ENCODE measurements at places on chromosomes 3 and 15.
A peak's percentile ranks its signal among the peaks of the same experiment; 100 is the strongest.

DNA sequence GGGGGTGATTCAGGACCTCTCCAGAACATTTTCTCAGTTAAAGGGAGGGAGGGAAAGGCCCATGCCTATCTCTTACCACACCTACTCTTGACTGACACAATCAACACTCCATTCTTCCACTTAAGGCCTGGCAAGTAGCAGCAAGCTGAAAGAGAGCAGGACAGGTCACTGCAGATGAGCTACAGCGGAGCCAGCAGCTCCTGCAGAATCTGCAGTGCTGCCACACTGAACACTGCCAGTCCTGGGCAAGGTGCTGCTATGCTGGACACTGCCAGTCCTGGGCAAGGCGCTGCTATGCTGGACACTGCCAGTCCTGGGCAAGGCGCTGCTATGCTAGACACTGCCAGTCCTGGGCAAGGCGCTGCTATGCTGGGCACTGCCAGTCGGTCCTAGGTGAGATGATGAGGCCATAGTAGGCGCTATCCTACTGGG, 143.7 kb downstream of the MYLK start:
- DNase-seq = no peak

DNA sequence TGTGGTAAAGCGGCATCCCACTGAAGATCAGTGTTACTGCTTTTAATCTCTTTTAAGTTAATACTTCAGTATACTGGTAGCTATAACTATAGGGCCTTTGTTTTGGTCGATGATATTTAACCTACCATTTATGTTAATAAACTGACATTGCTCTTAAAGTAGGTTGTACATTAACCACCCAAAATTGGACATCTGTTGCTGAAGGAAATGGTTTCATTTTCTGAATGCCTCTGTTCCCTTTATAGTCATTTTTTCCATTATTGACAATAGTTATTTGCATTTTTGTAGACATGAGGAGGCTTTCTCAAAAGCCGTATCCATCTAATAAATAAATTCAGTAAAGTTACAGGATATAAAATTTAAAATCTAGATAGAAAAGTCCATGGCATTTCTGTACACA, 252.4 kb upstream of the UBE2E1 start:
- no peak for DNase-seq

GRCh38 chr3:14429640-14430039, 27.2 kb downstream of the SLC6A6 start:
- DNase-seq = no peak

DNA sequence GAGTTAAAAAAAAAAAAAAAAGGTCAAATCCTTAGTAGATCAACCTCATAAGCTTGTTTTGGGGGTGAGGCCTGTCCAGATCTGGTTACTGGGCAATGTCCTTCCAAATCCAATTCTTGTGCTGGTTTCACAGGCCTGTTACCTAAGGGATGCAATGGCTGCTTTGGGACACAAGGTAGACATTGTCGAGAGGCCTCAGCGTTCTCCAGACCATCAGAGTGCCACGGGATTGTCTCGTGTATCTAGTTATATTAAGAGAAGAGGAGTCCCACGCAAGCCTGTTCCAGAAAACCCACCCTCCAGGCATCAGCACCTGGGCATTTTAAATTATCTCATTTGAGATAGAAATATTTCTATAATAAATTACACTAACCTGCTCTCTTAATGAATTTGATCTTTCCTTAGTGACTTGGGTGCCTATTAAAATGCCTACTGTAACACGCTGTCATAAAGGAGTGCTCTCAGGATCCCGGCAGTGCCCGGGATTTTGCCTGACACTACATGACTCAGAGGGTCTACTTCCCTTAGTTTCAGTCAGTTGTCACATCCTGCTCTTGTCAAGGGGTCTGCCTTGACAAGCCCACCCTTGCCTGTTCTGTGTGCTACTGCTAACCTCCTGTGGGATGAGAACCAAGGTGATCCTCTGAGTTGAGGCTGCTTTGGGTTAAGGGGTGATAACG, 116.0 kb downstream of the LIPC start:
- DNase-seq = no peak

- DNase-seq = peak; percentile 19
These were observed 117.3 kb upstream of the FLNB start for GRCh38 chr3:57890874-57891273.

GRCh38 chr15:95973566-95974256, 356.8 kb upstream of the NR2F2 start:
- DNase-seq = no peak

Measured in tongue (tissue), 3 donors.